ENCODE measurements at places on chromosomes 11 and 22.

DNA sequence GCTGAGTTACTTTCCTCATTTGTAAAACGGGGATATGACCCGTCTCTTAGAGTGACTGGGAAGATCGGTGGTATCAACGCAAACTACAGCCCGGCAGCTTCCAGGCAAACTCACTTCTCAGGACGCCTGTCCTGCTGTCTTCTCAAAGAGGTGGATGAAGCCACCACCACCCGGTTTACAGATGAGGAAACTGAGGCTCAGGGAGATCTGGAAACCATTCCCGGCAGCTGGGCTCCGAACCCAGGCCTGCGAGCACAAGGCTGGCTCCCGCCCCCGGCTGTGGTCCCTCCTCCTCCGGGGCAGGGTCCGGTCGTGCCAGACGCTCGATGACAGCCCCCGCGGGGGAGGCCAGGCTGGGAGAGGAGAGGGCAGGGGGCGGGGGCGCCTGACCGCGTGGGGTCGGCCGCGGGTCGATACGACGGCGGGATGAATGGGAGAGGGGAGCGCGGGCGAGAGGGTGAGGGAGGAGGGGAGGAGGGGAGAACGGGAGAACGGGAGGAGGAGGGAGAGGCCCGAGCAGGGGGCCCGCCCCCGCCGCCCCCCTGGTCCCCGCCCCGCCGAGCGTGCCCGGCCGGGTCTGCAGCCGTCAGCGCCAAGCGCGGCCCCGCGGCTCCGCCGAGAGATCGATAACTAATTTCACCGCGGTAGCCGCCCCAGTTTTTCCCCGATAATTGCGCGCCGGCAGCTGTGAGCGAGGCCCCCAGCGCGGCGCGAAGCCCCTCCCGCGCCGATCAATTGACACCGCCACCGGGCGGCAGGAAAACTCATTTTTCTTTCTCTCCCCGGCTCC lies 14.0 kb downstream of the IGLL1 start:
- peak; percentile 69 for DNase-seq

- DNase-seq = peak; percentile 75
These were observed 102.4 kb upstream of the CADM1 start for GRCh38 chr11:115606498-115607220.

DNA sequence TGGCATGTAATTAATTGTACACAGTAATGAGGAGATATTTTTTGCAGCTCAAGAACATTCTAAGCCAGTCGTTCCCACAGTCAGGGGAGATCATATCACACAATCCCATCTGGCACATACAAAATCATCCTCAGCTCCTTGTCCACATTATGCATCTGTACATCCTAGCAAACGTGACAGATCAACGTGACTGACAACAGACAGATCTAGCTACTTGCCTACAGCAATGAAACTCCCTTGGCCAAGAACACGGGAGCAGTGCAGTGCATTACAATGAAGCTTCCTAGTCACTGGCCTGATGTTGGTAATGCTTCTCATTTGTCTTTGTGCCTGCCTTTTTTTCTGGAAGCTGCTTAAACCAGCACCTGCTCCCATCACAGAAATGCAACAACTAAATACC lies 24.5 kb upstream of the GUCY1A2 start:
- DNase-seq = no peak

GRCh38 chr11:126345283-126345682 lies 10.2 kb upstream of the ST3GAL4 start:
- peak; percentile 61 for DNase-seq

DNA sequence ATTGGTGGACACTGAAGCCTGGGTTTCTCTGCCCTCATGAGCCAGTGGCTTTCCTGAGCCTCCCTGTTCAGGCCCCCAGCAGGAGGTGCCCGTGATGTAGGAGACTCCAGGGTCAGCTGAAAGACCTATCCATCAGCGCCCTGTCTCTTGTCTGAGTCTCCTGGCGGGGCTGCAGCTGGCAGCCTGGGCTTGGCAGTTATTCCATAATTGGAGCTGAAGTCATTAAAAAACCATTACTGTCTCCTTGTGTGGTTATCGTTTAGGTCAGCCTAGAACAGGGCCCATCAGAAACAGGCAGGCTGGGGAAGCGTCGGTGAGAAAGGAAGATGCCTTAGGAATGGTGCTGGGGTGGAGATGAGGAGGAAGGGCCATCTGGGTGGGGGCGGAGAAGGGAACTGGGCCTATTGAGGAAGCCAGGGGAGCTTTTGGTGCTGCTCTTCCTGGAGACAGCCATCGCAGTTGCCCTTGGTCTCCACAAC lies 5.0 kb downstream of the TUB start:
- DNase-seq = no peak
